ENCODE measurements at places on chromosomes 2 and 18. TPM values are rescaled to one million over a fixed set of nuclear protein-coding genes. Genes with fewer than 3 reads are reported as not detected.

TEKT4 gene
- not detected for total RNA-seq

FAM124B gene
- not detected for total RNA-seq

GRCh38 chr2:138177693-138178092, 213.4 kb downstream of the HNMT start:
- no peak for DNase-seq

DNA sequence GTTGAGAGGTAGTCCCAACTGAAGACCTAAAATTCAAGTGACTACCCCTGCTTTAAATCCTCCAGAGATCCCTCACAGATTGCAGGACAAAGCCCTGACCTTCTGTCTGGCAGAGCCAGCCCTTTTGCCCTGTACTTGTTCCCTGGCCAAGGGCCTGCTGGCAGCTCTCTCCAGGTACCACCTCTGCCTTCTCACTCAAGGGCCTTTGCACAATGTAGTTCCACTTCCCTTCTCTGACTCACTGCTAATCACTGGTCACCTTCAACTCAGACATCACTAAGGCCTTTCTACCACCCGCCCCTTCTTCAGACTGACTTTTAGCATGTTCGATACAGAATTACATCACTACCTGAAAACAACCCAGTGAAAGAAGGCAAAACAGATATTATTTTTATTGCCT, 411.0 kb downstream of the TMEM182 start:
- DNase-seq: no peak

- no peak for DNase-seq
Observed at GRCh38 chr2:74168739-74169138, 9.9 kb downstream of the MOB1A start.

- no peak for DNase-seq
Observed at GRCh38 chr18:8786483-8787370, 81.4 kb downstream of the MTCL1 start.

DNA sequence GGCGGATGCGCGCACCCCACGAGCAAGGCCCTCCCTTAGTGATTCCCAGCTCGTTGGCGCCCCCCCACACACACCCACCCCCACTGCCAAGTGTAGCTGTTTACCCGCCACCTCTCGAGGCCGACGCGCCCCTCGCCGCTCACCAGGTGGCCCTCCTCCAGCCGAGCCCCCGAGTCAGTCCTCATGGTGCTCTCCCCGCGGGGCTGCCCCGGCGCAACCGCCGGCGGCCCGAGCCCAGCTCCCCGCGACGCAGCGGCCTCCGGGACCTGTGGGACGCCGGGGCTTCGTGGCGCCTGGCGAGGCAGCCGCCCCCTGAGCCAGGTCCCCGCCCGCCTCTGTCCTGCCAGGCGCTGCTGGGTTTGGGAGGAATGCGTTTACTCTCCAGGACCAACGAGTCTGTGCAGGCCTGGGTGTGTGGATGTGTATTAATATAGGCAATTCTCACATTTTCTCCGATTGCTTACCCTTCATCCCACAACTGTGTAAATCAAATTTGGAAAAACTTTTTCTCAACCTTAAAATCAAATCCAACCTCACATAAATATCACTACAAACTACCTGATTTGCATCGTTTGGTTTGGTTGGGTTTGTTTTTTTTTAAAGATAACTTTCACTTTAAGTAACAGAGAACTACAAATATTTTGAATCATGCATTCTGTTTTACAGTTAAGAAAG, at the start of gene TMEM237:
Gene TMEM237, minus strand, starts transcription at position 288 of the 675 bp plus-strand sequence. Its CDS starts 103 bp downstream, at position 185.
- DNase-seq: peak; percentile 62
